ENCODE measurements at places on chromosomes 1 and 21.

DNA sequence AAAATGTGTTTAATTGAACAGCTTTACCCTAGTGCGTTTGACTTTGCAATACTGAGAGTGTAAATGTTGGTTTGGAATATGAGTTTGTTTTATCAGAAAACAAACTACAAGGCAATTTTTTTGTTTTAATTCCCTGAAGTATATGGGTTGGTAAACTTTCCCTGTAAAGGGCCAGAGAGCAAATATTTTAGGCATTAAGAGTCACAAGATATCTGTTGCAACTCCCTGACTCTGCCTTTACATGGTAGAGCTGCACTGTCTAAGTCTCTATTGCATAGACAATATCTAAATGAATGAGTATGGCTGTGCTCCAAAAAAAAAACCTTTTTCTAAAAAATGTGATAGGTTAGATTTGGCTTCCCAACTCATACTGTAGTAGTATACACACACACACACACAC lies 115.1 kb upstream of the PBX1 start:
- no peak for DNase-seq

DNA sequence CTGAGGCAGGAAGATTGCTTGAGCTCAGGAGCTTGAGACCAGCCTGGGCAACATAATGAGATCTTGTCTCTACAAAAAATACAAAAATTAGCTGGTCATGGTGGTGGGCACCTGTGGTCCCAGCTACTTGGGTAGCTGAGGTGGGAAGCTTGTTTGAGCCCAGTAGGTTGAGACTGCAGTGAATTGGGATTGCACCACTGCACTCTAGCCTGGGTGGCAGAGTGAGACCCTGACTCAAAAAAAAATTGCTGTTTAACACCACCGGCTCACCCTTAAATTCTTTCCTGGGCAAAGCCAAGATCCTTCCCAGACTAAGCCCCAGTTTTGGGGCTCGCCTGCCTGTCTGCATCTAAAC lies 6.6 kb upstream of the NSUN4 start:
- no peak for DNase-seq

GRCh38 chr21:45137612-45137937 lies 63.2 kb downstream of the ADARB1 start:
- no peak for DNase-seq

- peak; percentile 56 for DNase-seq
Measured at GRCh38 chr1:212700892-212701819, 1.5 kb upstream of the BATF3 start.

DNA sequence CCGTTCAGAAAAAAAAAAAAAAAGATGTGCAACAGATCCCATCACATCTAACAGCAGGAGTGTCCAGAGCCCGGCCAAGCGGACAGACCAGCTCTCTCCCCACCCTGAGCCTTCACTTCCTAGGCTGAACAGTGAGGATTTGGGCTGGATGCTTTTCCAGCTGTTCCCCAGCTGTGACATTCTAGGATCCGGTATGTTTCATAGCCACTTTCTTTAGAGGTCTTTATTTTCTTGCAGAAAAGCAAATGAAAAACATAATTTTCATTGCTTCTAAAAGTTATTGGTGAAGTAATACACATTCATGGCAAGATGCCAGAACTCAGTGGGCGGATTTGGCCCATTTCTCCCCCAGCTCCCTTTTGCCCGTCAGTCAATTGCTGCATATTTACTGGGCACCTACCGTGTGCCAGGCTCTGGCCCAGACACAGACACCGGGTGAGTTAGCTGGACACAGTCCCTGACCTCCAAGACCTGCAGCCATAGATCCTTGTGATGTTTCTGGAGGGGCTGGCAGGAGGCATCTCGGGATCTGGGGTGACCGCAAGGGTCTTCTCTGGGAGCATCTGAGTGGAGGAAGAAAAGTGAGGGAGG lies 213.7 kb upstream of the VAMP3 start:
- peak; percentile 44 for DNase-seq

GRCh38 chr1:16199157-16199501 lies 13.3 kb downstream of the ARHGEF19 start:
- DNase-seq = peak; percentile 16

- DNase-seq = no peak
Measured at GRCh38 chr1:243393096-243393495, 137.3 kb downstream of the SDCCAG8 start.

DNA sequence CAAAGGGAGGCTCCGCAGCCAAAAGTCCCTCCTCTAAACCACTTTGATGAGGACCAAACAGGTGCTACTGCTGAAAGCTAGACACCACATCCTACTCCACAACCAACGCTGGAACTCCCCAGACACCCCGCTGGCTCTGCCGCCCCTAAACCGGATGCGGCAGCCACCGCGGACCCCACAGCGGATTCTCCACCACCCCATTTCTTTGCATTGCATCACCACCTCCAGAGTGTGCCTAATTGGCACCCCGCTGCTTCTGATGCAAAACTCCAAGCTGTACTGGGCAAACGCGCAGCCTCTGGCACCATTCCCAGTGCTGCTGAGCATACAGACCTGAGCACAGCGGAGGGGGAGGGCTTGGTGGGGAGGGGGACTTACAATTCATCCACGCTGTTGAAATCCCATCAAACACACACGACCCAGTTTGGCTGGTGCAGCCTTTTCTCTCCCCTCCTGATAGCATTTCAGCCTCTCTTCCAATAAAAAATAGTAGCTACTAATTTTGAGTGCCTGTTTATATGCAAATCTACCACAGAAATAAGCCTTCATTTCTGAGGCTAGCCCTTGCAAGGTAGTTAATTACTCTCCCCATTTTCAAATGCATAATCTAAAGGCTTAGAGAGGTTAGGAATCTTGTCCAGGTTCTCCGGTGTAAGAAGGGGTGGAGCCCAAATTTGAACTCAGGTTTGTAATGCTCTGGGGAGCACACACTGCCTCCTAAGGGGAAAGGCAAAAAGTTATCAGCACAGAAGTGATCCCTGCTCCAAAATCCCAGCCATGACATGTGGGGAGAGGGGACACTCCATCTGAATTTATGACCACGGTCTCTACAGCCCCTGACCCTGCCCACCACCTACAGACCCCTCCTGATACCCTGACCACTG lies 12.2 kb upstream of the RGS16 start:
- peak; percentile 79 for DNase-seq

DNA sequence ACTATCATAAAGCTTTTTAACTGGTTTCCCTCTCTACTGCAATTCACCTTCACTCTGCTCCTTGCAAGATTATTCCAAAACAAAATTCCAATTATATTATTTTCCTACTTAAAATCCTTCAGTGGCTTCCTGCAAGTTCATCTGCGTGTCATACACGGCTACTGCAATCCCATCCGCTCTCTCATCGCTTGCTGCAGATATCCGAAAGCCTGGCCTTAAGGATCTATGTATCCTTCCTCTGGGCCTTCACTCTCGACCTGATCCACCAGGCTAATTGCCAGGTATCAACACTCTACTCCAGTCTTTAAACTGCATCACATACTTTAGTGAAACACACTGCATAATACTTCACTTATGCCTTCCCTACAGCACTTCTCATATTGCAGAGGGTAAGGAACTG lies 44.0 kb downstream of the VAV3 start:
- DNase-seq = no peak

- no peak for DNase-seq
Measured at GRCh38 chr1:80509965-80510522, 1290.7 kb upstream of the ADGRL2 start.

DNA sequence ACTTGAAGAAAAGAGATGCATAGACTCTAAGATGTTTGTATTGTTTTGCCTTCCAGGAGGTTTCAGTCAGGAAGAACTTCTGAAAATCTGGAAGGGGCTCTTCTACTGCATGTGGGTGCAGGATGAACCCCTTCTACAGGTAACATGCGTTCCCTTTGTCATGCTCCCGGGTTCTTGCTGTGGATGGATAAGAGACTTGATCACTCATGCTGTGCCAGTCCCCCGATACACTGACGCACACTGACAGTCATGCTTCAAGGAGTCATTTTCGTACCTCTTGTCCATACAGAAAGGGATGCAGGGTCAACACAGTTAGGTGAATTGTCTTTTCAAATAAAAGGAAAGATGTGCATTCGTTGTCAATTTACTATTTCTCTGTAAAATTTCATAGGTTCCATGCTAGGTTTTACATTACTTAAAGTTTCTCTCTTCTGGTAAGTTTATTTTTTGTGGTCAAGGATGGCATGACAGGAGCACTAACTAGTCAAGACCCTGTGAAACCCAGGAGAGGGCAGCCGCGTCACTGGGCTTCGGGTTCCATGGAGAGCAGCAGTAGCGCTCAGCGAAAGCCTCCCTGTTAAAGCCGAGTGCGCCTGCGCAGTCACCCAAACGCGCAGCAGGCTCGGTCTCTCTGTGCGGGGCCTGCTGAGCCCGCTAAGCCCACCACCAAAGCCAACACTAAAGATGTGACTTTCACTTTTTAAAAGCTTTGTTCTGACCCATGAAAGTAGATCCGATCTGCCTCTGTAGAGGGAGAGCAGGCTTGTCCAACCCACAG lies 10.7 kb downstream of the RRP1B start:
- no peak for DNase-seq

DNA sequence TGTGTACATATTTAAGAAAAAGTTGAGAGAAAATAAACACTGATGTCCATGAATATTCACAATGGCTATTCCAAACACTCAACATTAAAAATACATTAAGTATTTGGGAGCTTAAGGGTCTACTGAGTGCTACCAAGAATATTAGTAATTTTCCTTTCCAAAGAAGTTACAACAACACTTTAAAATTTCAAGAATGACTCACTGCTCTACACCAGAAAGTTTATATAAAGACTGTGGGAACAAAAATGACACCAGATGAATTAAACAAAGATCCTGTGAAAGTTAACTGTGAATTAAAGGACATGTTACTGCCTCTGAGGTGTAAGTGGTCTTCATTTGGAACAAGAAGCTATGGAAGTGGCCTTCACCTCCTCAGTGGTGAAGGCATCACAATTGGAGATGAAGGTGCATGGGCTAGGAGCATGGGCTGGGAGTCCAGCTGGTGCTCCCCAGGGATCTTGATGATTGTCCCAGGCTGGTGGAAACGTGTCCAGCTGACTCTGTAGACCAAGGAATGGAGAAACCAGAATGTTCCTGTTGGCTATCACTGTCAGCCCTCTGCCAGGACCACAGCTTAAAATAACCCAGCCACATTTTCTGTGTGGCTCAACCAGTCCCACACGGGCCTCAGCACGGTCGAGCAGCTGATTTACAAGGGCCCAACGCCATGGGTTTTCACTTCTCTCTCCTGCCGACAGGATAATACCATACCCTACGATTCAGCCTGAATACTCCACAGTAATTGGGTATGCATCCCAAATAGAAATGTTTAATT lies 28.8 kb downstream of the TAF5L start:
- DNase-seq = peak; percentile 80
